ENCODE measurements at places on chromosomes 12 and 14. TPM values are rescaled to one million over a fixed set of nuclear protein-coding genes. Genes with fewer than 3 reads are reported as not detected.

PTPRO gene
- polyA plus RNA-seq = 9.4 TPM

KRT85 gene
- not detected for polyA plus RNA-seq

RAD51AP1 gene
- polyA plus RNA-seq = 8.0 TPM

SMCO2 gene
- polyA plus RNA-seq = not detected

Data from IgD-negative memory B cell (primary cell).